ENCODE measurements at places on chromosomes 5 and 9. TPM values are rescaled to one million over a fixed set of nuclear protein-coding genes. Genes with fewer than 3 reads are reported as not detected.

DNA sequence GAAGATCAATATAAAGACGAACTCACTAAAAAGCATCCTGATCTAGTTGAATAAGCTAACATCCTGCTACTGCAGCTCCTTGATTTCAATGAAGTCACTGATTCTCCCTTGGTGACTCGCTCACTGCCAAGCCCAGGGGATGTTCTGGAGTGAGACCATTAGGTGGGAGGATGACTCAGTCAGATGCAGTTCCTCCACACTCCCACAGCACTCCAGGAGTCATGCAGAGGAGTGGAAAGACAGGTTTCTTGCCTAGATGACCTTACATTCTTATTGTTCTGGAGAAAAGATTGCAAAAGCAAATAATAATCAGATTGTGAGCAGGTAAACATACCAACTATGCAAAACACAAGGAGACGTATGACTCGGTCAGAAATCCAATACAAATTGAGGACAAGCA is 15.3 kb downstream of the GCNT4 start:
- no peak for DNase-seq

GRCh38 chr9:83317244-83317643 is 221.0 kb downstream of the FRMD3 start:
- no peak for DNase-seq

- DNase-seq: peak; percentile 43
Measured at GRCh38 chr5:132385326-132386105, 16.0 kb downstream of the SLC22A5 start.

GRCh38 chr5:77087484-77088261 is 588 bp upstream of the ZBED3 start:
- DNase-seq: peak; percentile 21

GRCh38 chr9:98206754-98207153 is 14.3 kb upstream of the CORO2A start:
- DNase-seq: no peak

GRCh38 chr5:135246605-135246922 is 152.5 kb downstream of the MACROH2A1 start:
- peak; percentile 5 for DNase-seq

DNA sequence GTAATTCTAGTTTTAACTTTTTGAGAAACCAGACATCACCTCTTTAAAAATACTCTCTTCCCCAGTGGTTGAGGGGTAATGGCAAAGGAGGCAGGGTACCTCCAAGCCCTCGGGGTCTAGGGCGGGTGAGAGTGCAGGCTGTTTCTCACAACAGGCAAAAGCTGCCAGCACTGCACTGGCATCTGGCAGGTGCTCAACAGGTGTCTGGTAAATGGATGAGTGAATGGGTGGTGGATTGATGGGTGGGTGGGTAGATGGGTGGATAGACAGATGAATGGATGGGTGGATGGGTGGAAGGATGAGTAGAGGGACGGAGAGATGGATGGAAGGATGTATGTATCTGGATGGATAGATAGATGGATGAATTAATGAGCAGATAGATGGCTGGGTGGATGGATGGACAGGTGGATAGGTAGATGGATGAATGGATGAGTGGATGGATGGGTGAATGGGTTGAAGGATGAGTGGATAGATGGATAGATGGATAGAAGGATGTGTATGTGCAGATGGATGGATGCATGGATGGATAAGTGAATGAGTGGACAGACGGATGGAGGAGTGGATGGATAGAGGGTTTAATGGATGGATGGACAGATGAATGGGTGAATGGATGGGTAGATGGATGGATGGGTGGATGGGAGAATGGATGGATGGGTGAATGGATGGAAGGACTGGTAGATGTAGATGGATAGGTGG is 84.6 kb downstream of the COL5A1 start:
- DNase-seq: no peak

GRCh38 chr9:15306068-15306756 is 804 bp downstream of the TTC39B start:
- DNase-seq: peak; percentile 57

GRCh38 chr5:158421319-158421718 is 562.4 kb upstream of the CLINT1 start:
- no peak for DNase-seq

DNA sequence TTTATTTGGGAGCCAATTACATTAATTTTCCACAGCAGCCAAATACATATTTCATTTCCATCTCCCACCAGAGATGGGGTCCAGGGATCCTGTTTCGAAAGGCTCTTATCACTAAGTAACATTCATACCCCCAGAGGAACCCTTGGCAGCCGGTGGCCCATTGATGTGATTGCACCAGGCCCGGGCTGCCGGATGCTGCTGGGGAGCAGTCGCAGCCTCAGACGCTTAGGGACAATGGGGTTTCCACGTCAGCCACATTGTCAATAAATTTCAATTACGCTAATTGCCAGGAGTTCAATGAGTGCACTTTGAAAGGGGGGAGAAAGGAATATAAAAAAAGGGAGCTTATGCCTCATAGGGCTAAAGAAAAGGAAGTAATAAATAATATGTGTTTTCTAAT is 478.8 kb upstream of the ADAMTS16 start:
- DNase-seq: no peak

DNA sequence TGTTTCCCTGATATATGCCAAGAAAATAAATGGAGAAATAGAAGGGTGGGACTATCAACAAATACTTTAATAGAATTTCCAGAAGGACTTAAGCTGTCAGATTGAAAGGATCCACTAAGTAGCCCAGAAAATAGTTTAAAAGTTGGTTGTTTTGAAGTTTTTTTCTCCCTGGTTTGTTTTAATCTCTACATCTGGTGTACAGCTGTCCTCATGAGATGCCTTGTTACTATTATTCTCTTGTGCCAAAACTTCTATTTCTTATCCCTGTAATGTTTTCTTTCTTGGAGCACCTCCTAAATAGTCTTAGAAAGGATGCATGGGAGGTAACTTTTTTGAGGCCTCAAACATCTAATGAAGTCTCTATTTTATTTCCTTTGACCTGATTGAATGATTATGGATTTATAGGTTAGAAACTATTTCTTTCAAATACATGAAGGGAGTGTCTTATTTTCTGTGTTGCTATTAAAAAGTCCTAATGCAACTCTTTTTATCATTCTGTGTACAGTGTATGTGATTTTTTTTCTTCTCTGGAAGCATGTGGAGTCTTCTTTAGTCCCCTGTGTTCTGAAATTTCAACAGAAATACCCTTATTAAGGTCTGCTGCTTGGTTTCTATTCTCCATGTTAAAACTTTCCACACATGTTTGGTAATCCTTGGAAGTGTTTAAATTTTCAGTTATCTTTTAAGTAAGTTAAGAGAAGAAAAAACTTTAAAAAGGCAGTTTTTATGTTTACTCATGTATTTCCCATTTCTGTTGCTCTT is 140.0 kb upstream of the CDKN2B start:
- no peak for DNase-seq

DNA sequence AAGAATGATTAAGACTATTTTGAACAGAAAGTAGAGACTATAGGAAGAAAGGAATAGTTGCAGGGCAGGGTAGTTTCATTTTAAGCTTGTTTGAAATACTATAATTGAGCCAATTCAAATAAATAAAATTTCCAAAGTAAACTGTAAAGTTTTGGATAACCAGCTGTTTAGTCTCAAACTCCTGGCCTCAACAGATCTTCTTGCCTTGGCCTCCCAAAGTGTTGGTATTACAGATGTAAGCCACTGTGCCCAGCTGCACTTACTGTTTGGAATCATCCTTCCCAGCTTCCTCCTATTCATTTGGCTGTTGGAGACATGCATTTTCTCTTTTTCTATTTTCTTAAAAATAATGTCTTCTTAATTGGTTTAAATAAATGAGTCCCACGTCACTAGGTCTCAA is 231.0 kb downstream of the NNT start:
- no peak for DNase-seq

- DNase-seq: no peak
Measured at GRCh38 chr5:270340-270739, 1.1 kb upstream of the PDCD6 start.

DNA sequence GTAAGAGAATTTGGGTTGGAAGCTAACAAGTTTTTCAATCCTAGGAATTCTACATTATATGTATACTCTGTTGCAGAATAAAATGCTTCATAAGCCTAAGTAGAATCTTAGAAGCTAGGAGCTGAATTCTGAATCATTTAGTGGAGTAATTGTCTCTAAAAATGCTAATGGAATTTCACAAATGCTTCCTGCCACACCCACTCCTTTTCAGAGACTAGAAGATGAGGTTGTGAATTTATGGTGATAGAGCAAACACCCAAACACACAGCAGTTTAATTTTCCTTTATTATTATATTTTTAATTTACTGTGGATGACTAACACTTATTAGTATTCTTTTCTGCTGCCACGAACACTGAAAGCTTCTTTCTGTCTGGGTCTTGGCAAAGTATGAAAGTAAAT is 208.0 kb upstream of the PDE4D start:
- no peak for DNase-seq

GRCh38 chr5:35236770-35237169 is 6.5 kb upstream of the PRLR start:
- no peak for DNase-seq

DNA sequence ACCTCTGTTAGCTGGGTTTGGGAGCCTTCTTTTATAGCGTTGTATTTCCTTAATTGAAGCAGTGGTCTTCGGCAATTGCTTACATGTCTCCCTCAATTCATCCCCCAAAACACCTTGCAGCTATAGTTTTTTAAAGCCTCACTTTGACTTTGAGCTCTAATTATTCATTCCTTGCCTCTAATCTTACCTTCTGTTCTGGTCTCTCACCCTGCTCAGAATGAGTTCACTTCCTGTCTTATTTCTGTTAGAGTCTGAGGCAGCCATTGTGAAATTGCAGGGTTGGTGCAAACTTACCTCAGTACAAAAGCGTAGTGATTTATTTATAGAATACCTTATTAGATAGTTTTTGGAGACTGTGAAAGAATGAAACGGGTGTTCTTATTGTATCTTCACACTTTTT is 35.0 kb downstream of the AOPEP start:
- no peak for DNase-seq

Gene ITGA2
- 0.03 TPM for total RNA-seq

Gene SREK1IP1
- 18.4 TPM for total RNA-seq

Gene CCDC171
- total RNA-seq: 1.1 TPM
